ENCODE measurements at places on chromosomes 6 and 20.
A peak's percentile ranks its signal among the peaks of the same experiment; 100 is the strongest.

- no peak overlapping the region for H3K4me3 ChIP-seq
- H3K36me3 ChIP-seq = no peaks in the 10 kb centered on the region
- no peak overlapping the region for H3K27ac ChIP-seq
Measured at GRCh38 chr6:81241126-81242041, 511.1 kb downstream of the TENT5A start.

- no peaks in the 10 kb centered on the region for H3K36me3 ChIP-seq
- peaks cover 22% of the 10 kb centered on the region for H3K4me1 ChIP-seq
- no peak overlapping the region for H3K27ac ChIP-seq
- H3K4me3 ChIP-seq = peak overlapping the region; percentile 83
- H3K27me3 ChIP-seq = peaks cover 64% of the 10 kb centered on the region
Measured at GRCh38 chr20:10671919-10672623, 1.7 kb downstream of the JAG1 start.

- H3K27ac ChIP-seq = no peak overlapping the region
- no peaks in the 10 kb centered on the region for H3K4me1 ChIP-seq
- no peak overlapping the region for H3K4me3 ChIP-seq
- H3K36me3 ChIP-seq = no peaks in the 10 kb centered on the region
- DNase-seq = no peak
- H3K27me3 ChIP-seq = no peaks in the 10 kb centered on the region
Measured at GRCh38 chr6:68069921-68070710, 565.0 kb upstream of the ADGRB3 start.

GRCh38 chr6:38483526-38483925 lies 156.2 kb downstream of the BTBD9 start:
- H3K4me3 ChIP-seq = no peak overlapping the region
- no peak for DNase-seq
- no peak overlapping the region for H3K27ac ChIP-seq
- H3K36me3 ChIP-seq = no peaks in the 10 kb centered on the region
- no peaks in the 10 kb centered on the region for H3K27me3 ChIP-seq

GRCh38 chr6:43749461-43749860 lies 20.6 kb upstream of the VEGFA start:
- H3K4me3 ChIP-seq = no peak overlapping the region
- no peak overlapping the region for H3K27ac ChIP-seq
- no peaks in the 10 kb centered on the region for H3K4me1 ChIP-seq
- no peak for DNase-seq

DNA sequence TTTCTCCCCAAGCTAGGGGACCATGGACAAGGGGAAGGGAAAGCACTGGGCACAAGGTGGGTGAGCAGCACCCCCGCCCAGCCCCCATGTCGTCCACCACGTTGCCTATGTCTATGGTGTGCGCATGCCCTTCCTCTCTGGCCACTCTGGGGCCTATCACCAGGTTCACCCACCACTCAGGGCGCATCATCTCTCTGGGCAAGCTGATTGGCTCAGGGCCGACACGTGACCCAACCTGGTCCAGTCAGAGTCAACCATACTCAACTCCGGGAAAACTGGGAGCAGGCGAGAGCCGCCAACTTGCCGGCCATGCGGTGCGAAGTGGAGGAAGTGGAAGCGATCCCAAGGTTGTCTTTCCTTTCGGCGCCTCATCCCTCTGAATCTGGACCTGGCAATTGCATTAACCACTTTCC lies 25.9 kb downstream of the ACSS1 start:
- H3K4me1 ChIP-seq = peaks cover 16% of the 10 kb centered on the region
- no peaks in the 10 kb centered on the region for H3K27me3 ChIP-seq
- no peak overlapping the region for H3K27ac ChIP-seq
- H3K4me3 ChIP-seq = no peak overlapping the region
- no peak for DNase-seq

- peak overlapping the region; percentile 80 for H3K27ac ChIP-seq
- peaks cover 46% of the 10 kb centered on the region for H3K36me3 ChIP-seq
- peak overlapping the region; percentile 77 for H3K4me3 ChIP-seq
- no peaks in the 10 kb centered on the region for H3K27me3 ChIP-seq
- no peak for DNase-seq
Measured at GRCh38 chr6:136783495-136784270, 8.6 kb downstream of the MAP3K5 start.
